ENCODE measurements at places on chromosomes 16 and 17.

DNA sequence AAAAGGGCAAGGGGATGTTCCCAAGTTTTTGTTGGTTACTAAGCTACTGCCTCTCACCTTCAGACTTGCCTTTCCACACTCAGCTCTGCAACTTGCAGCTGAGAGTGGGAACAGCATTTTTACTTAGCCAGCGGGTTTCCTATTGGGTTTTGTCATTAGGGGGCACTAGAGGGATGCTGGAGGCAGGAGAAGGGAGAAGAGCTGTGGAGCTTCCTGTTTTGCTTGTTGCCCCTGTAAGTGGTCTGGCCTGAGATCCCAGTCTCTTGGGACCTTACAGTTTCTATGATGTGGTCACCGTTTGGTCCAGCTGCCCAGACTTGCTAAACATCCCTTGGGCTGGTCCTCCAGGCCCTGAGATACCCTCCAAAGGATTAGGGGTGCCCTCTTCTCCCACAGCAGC lies 209.6 kb upstream of the NLRP1 start:
- no peak for DNase-seq

GRCh38 chr17:56447171-56447570 lies 146.3 kb upstream of the NOG start:
- no peak for DNase-seq

DNA sequence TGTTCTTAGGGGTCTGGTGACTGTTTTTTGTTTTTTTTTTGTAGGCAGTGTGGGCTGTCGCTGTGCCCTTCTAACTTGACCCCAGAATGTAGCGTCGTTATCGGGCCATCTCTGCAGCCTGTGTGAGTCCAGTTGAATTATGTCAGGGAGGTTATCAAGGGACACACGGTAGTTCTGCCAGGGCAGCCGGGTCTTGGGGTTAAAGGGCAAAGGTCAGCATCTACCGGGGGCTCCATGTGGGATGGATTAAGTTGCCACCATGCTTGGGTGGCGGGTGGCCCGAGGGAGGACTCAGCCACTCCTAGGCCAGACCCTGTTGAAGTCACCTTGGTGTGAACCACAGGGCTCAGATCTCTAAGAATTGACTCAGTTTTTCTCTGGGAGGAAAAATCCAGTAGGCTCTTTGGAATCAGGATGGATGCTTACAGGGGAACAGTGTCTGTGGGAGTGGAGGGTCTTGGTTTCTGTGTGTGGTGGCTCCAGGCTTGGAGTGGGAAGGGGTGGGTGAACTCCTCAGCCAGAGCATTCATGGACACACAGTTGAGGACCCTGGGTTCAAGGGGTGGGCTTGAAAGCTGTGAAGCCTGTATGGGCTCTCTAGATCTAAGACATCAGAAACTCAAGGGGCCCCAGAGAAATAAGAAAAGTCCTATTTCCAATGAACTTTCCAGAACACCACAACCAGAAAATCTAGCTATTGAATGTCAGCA lies 191.7 kb downstream of the IRF8 start:
- DNase-seq: no peak

DNA sequence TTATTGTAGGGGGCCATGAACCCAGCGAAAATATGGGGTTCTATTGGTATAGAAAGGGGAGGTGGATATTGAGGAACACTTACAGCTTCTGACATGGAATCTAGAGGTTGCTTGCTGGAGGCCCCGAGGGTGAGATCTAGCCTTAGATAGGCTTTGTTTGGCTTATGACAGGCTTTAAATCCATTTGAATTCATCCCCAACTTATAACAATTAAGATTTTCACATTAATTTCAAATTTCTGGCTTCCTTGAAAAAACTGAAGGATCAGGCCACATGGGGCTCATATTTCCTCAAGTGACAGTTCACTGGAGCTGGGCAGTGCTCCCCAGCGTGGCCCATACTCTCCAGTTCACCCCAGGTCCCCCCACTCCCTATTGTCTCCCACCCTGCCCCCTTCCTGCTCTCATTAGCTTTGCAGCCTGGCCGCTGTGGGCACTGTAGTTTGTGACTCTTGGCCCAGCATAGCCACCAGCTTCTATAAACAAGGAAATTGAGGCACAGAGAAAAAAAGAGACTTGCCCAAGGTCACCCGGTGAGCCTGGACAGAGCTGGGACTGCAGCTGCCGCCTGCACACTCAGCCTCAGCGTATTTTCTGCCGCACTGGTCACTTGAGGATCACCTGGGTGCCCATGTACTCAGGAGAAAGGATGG lies 19.8 kb upstream of the ADGRG1 start:
- no peak for DNase-seq

- no peak for DNase-seq
These were observed 8.6 kb downstream of the CYB561 start for GRCh38 chr17:63437287-63438091.

- DNase-seq: no peak
These were observed 147.1 kb downstream of the TANC2 start for GRCh38 chr17:63113167-63113566.

DNA sequence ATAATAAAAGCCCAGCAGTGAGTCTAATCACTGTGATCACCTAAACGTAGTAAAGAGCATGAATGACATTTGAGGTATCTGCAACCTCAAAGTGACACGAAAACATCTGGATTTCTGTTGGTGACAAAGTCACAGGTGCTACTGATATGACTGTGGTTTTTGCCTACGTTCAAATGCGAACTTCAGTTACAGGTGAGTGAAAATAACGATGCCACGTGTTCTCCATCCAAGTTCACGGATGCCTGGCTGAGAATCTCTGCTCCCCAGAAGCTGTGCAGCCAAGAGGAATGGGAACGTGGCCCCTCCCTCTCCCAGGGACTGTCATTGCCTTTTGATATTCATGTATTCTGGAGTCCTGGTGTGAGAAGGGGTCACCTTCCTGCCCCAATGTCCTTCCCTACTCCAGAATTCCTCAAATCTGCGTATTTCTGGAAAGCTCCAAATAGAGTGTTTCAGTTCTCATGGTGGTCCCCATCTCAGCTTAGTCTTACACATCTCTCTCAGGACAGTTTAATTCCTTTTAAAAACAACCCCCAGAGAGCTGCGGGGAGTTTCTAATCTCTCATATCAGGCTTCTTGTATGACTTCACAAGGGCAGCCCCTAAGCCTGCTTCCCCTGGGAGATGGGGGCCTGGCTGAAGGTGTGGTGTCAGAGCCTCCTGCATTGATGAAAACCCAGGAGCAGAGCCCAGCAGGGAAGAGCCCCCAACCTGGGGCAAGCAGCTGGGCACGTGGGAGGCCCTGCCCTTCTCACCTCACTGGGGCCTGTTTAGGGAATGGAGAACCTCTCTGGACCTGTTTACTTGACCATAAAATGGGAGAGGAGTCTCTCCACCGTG lies 25.8 kb downstream of the PIK3R5 start:
- no peak for DNase-seq

- DNase-seq: no peak
These were observed 9.6 kb downstream of the BANP start for GRCh38 chr16:87960852-87961251.

- DNase-seq: no peak
These were observed at the start of gene TMEM132E for GRCh38 chr17:34579017-34579946. TMEM132E (plus strand) TSS chr17:34579582; CDS start chr17:34581077, 1,495 bp downstream.

- DNase-seq: no peak
These were observed 289.0 kb downstream of the CEP112 start for GRCh38 chr17:65902831-65903522.

DNA sequence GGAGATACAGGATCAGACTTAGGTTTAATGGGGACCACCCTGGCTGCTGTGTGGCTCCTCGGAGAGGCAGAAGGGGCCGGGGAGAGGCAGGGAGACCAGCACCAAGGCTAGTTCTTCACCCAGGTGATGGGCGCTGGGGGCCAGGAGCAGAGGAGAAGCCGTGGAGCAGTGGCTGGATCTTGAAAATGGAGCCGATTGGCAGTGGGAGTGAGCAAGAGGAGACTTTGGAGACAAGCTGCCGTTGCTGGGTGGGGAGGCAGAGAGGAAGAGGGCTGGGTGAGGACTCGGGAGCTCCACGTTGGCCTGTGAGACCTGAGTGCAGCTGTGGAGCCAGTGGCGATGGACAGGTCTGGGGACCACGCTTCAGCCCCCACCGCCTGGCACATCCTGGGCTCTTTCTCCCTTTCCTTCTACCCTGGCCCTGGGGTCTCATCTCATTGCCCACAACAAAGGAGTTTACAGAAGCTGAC lies 9.0 kb downstream of the RAB11FIP4 start:
- DNase-seq: no peak

GRCh38 chr17:7443499-7444485 lies 1.1 kb upstream of the CHRNB1 start:
- no peak for DNase-seq

GRCh38 chr16:58123896-58124600 lies 5.1 kb downstream of the CFAP20 start:
- no peak for DNase-seq

- DNase-seq: no peak
These were observed 1.1 kb downstream of the BCO1 start for GRCh38 chr16:81239367-81240121.

DNA sequence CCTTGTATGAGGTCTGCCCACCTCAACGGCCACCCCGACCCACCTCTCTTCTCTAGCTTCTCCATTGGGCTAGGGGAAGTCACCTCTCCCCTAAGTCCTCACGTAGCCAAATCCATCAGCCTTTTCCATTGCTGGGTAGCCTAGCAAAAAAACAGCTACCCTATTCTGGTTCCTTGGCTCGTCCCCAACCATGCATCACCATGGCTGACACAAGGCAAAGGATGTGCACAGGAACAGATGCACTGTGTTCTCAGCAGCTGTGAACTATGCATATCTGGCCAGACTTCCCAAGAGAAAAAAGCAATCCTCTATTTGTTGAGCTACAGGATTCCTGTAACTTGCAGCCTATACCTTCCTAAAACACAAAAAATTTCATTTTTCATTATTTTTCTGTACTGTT lies 22.0 kb upstream of the FLCN start:
- no peak for DNase-seq

DNA sequence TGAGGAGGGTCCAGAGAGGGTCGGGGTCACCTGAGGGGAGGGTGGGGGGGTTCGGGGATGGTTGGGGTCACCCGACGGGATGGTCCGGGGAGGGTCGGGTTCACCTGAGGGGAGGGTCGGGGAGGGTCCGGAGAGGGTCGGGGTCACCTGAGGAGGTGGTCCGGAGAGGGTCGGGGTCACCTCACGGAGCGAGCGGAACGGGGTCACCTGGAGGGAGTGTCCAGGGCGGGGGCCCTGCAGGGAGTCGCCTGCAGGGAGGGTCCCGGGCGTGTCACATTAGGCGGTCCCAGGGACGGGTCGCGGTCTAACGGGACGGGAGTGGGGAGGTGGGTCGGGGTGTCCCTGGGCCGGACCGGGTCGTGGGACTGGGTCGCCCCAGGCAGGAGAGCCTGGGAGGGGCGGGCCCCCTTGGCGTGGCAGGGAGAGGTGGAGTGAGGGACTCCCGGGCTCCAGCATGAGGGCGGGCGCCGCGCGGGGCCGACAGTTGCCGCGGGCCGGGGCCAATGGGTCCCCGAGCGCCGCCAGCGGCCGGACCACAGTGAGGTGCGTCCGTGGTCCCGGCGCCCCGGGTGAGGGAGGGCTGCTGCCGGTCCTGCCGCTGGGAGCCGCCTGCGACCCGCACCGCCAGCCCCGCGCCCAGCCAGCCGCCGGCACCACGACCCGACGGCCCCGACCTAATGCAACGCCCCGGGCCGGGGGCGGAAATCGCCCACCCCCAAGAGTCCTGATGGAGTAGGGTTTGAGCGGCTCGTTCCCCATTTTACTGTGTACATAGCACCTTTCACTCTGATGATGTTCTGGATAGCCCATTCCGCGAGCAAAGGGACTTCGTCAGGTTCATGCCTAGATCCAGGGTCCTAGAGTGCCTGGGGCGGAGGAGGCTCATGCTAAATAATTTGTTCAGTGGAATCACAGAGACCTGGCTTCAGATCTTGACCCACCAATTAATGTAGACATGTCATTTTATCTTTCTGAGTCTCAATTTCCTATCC lies 1.2 kb upstream of the ABCA3 start:
- no peak for DNase-seq

- DNase-seq: no peak
These were observed 2.5 kb upstream of the HS3ST4 start for GRCh38 chr16:25689137-25689836.

DNA sequence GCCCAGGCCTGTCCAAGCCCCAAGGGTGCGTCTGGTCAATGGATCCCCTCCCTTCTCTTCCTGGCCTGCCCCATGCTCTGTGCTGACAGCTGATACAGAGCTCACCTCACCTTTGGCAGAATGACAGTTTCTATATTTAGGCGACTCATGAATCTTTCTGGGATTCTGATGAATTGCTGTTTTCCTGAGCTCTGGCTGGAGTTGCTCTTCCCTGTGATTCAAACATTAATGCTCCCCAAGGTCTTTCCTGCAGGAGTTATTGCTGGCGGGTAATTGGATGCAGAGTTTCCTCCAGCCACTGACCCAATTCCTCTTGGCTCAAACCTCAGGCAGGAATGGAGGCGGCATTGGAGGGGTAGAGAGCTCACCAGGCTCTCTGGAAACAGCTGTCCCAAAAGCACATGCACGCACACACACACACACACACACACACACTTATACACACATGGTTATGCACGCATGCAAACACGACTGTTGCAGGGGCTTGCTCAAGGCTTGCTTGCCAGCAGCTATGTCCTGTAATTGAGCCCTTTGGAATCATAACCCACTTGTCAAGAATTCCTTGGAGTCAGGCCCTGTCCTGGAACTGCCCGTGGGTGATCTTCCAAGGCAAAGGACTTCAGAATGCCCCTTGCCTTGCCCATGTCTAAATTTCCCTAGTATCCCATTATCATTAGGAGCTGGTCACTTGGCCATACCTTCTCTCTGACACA lies 128.8 kb downstream of the ASIC2 start:
- no peak for DNase-seq

DNA sequence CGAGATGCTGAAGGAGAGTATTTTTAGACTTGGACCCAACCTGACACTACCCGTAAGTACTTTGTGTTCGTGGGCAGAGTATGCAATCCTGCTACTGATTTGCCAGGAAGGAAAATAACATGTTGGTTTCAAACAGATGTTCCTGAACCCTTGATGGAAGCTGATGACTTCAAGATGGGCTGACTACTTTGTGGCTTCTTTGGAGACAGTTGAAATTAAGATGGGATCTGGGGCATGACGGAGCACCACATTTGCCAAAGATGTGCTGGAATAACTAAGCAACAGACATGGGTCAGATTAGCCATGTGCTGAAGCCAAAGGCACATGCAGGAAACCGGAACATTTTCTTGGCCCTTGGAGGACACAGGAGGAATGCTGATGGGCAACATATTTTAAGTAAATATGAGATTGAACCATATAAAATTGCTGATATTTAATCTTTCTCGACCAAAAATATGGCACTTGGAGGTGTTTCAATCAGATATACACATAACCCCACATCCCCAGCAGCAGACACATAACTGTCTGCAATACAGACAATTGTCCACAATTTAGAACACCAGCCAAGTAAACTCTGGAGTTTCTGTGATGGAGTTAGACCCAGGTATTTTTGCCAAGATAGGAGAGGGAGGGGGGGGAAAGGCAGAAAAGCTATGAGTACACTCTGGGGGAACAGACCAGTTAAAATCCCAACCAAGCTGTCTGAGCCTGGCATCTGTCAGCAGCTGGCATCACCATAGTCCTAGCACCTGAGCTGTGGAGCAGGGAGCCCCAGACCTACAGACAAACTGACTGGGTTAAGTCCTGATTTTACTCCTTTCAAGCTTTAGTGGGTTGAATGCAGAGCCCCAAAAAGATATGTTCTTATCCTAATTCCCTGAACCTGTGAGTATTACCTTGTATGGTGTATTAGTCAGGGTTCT lies 329.4 kb upstream of the CDH5 start:
- no peak for DNase-seq

- no peak for DNase-seq
These were observed 48.5 kb upstream of the CCL2 start for GRCh38 chr17:34206569-34206968.

- DNase-seq: no peak
These were observed 579.1 kb upstream of the RBFOX1 start for GRCh38 chr16:6753553-6753952.

Measured in effector CD8-positive, alpha-beta T cell (primary cell).